ENCODE measurements at places on chromosomes 6 and 20.
A peak's percentile ranks its signal among the peaks of the same experiment; 100 is the strongest.

DNA sequence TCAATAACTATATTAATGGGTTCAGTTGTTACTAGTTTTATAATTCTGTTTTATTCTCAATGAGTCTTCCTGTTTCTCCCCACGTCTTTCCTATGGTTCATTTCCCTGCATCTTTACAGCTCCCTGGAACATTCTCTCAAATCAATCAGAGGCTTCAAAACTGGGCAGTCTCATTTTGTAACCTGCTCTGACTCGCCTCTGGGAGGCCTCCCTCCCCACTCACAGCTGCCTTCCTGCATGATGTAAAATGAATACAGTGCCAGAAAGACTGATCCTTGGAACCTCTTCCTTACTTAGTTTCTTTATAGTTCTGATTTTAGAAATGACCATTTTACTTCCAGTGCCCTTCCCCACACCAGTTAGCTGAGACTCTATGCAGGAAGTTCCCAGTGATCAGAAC, 103.9 kb downstream of the ESR1 start:
- no peaks in the 10 kb centered on the region for H3K4me1 ChIP-seq
- H3K27me3 ChIP-seq, result no peaks in the 10 kb centered on the region
- no peak overlapping the region for H3K27ac ChIP-seq
- DNase-seq, result no peak

DNA sequence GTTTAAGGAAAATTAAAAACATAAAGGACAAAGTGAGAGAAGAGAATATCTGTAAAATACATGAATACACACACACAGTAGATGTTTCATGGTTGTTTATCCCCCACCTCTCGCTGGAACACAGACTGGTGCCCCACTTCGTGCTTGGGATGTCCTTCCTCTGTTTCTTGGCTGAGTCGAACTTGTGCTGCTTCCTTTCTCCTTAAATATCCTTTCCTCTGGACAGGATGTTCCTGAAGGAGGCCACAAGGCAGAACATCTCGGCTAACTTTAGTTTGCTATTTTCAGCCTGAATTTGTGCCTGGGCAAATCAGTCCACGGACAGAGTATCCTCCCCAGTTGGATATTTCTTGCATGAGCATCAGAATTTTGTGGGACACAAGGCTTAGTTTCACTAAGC, 54.7 kb upstream of the ZMYND8 start:
- no peak for DNase-seq
- no peak overlapping the region for H3K27ac ChIP-seq
- peaks cover 34% of the 10 kb centered on the region for H3K4me1 ChIP-seq
- no peaks in the 10 kb centered on the region for H3K36me3 ChIP-seq

DNA sequence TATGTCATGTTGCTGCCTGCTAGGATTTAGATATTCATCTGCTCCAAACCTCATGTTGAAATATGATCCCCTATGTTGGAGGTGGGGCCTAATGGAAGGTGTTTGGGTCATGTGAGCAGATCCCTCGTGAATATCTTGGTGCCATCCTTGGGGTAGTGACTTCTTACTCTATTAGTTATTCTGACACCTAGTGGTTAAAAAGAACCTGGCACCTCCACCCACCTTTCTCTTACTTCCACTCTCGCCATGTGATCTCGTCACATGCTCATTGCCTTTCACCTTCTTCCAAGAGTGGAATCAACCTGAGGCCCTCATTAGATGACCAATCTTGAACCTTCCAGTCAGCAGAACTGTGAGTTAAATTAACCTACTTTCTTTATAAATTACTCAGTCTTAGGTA, 549.4 kb upstream of the SYNCRIP start:
- no peak overlapping the region for H3K27ac ChIP-seq
- H3K4me1 ChIP-seq, result no peaks in the 10 kb centered on the region
- H3K36me3 ChIP-seq, result no peaks in the 10 kb centered on the region
- H3K4me3 ChIP-seq, result no peak overlapping the region

- no peak overlapping the region for H3K4me3 ChIP-seq
- H3K27me3 ChIP-seq, result no peaks in the 10 kb centered on the region
- no peaks in the 10 kb centered on the region for H3K4me1 ChIP-seq
These were observed 43.6 kb upstream of the CCN6 start for GRCh38 chr6:112010328-112010727.

DNA sequence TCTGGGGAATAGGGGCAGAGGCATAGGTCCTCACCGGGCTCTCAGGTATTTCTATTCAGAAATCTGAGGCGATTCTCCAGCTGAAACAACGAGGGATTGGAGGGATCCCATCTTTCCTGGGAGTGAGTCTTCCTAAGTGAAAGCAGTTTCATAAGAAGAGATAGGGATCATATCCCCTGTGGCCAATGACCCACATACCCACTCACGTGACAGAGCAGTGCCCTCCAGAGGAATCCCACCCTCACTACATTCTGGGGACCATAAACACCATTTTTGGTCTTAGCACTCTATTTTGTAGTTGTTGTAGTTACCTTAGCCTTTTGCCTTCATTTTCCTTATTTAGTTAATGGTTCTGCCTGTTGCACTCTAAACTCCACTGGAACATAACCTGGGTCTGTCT, 121.1 kb downstream of the GPR63 start:
- H3K27ac ChIP-seq, result no peak overlapping the region
- H3K27me3 ChIP-seq, result no peaks in the 10 kb centered on the region
- H3K4me1 ChIP-seq, result no peaks in the 10 kb centered on the region
- no peaks in the 10 kb centered on the region for H3K36me3 ChIP-seq
- no peak for DNase-seq

DNA sequence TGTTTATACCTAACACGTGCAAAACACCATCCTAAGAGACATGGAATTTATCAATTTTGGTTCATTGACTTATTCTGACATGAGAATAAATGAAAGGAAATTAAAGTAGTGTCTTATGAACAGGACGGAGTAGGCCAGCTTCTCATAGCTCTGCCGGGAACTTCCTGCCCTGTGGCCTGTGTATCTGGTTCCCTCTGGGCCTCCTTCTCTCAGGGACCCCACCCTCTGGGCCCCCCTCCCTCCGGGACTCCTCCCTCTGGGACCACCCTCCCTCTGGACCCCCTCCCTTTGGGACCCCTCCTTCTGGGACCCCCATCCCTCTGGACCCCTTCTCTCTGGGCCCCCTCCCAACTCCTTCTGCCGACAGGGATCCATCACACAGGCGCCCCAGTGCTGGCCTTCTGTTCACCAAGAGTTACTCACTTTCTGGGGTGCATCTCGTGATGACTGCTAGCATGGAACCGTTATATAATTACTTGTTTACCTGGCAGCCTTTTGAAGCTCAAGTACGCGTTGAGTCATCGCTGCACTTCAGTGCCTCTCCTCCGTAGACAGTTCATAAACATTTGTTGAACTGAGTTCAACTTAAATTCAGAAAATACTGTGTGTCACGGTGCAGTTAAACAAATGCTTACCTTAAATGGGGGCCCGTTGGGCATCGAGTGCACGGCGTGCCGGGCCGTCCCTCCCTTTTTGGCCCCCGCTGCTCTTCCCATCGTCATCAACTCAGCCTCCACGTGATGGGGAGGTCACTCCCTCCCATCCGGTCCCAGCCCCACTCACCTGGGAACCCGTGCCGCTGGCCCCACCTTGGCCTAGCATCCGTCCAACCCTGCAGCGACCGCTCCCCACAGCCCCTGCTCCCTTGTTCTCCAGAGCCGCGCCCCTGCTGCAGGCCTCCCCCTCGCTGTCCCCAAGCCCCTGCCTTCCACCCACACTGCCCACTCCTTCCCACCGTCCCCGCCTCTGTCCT, 8.1 kb downstream of the CCR6 start:
- H3K4me3 ChIP-seq, result no peak overlapping the region
- no peak for DNase-seq
- no peaks in the 10 kb centered on the region for H3K36me3 ChIP-seq
- H3K27ac ChIP-seq, result peak overlapping the region; percentile 40
- no peaks in the 10 kb centered on the region for H3K4me1 ChIP-seq

- H3K4me1 ChIP-seq, result no peaks in the 10 kb centered on the region
- no peak overlapping the region for H3K27ac ChIP-seq
- peaks cover 5% of the 10 kb centered on the region for H3K36me3 ChIP-seq
- H3K4me3 ChIP-seq, result no peak overlapping the region
- DNase-seq, result no peak
These were observed 90.5 kb downstream of the BTBD9 start for GRCh38 chr6:38549180-38549579.

DNA sequence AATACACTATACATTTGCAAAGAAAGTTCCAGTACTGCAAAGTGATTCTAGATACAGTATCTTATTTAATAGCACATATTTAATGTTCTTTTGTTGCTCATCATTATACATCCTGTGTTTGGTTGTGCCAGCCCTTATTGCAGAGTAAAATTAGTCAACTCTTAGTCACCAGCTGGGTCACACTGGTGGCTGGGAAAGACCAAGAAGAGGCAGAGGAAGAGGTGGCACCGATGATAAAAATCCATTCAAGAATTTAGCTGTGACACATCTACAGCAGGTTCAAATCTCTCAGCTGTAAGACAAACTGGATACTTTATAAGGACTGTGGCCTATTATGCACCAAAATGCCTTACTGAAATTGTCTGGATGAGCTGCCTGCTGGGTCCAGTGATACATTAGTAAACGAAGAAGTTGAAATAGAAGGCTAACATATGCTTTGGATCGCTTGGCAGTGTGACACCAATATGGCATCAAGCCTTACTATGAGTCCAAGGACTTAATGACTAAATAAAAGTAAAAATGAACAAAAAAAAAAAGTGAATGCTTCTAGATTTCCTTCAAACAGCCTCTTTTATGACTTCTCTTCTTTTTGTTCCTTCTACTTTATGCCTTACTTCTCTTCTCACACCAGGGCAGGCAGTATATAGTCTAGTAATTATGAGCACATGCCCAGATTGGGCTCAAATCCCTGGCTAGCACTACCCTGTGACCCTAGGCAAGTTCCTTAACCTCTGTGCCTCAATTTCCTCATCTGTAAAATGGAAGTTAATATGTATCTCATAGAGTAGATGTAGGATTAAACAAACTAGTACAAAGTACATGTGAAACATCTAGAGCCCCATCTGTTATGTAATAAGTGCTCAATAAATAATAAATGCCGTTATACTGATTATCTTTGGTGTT, 29.4 kb upstream of the RNF8 start:
- no peaks in the 10 kb centered on the region for H3K36me3 ChIP-seq
- H3K27me3 ChIP-seq, result no peaks in the 10 kb centered on the region
- no peak for DNase-seq
- H3K4me1 ChIP-seq, result no peaks in the 10 kb centered on the region
- H3K27ac ChIP-seq, result no peak overlapping the region

DNA sequence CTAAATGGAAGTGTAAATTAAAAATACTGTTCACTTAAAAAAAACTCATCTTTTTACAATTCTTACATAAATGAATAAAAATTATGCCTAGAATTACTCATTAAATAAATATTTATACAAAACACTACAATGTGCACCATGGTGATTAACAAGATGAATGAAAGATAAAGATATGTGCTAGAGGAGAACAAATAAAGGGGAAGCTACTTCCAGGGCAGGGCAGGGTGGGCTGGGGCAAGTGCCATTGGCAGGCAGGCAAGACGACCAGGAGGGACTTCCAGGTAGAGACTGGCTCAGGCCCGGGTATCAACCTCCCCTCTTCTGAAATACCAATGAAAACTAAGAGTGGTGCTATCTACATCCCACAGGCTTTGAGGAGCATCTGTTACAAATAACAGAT, 20.4 kb downstream of the PREP start:
- H3K27ac ChIP-seq, result no peak overlapping the region
- DNase-seq, result no peak
- H3K36me3 ChIP-seq, result no peaks in the 10 kb centered on the region
- H3K4me1 ChIP-seq, result no peaks in the 10 kb centered on the region

GRCh38 chr6:26087284-26088115, at the start of gene HFE:
HFE (plus strand) TSS chr6:26087429; CDS start chr6:26087441, 12 bp downstream.
- peak within 1 kb of the TSS; percentile 77 for H3K4me3 ChIP-seq
- DNase-seq, result peak; percentile 39
- H3K4me1 ChIP-seq, result peaks cover 24% of the 10 kb centered on the region
- no peaks in the 10 kb centered on the region for H3K36me3 ChIP-seq
- peak within 1 kb of the TSS; percentile 88 for H3K27ac ChIP-seq

DNA sequence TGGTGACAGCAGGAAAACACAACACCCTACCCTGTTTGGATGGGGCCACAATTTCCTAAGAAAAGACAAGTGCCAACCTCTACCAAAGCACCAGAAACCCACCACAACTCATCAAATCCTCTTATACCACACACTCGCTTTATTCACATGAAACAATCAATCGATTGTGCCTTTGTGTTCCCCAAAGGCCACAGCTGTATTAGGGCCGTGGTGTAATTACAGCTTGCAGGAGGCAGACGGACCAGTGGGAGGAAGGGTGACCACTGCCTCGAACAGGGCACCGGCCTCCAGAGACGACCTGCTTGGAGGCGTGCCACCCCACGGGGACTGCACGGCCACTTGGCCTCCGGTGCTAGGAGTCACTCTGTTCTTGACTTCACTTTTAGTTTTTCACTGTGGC, 264.1 kb downstream of the FOXC1 start:
- H3K4me1 ChIP-seq, result no peaks in the 10 kb centered on the region
- no peak overlapping the region for H3K4me3 ChIP-seq
- H3K27me3 ChIP-seq, result no peaks in the 10 kb centered on the region

- no peaks in the 10 kb centered on the region for H3K36me3 ChIP-seq
- H3K4me3 ChIP-seq, result no peak overlapping the region
- no peaks in the 10 kb centered on the region for H3K4me1 ChIP-seq
These were observed 5.5 kb downstream of the SMPD2 start for GRCh38 chr6:109446072-109446471.

GRCh38 chr6:135163440-135163738, 17.7 kb upstream of the MYB start:
- H3K4me3 ChIP-seq, result no peak overlapping the region
- no peaks in the 10 kb centered on the region for H3K36me3 ChIP-seq
- no peaks in the 10 kb centered on the region for H3K4me1 ChIP-seq
- no peaks in the 10 kb centered on the region for H3K27me3 ChIP-seq
- H3K27ac ChIP-seq, result no peak overlapping the region

DNA sequence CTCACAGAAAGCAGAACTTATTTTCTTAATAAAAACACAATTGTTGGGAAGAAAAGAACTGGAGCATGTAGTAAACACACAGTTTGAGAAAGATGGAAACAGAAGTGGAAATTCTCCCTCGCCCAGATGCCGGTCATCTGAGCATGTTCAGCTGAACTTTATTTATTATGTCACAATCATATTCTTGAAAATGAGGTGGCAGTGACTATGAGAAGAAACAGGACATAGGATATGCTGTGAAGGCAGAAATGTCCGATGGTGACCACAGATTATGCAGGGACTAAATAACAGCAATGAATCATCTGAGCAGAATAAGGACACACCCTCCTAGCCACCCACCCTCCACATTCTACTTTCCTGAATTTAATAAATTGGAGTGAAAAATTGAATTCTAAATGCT, 425.3 kb upstream of the NOX3 start:
- H3K27me3 ChIP-seq, result no peaks in the 10 kb centered on the region
- no peak for DNase-seq
- peaks cover 5% of the 10 kb centered on the region for H3K4me1 ChIP-seq
- no peak overlapping the region for H3K4me3 ChIP-seq

DNA sequence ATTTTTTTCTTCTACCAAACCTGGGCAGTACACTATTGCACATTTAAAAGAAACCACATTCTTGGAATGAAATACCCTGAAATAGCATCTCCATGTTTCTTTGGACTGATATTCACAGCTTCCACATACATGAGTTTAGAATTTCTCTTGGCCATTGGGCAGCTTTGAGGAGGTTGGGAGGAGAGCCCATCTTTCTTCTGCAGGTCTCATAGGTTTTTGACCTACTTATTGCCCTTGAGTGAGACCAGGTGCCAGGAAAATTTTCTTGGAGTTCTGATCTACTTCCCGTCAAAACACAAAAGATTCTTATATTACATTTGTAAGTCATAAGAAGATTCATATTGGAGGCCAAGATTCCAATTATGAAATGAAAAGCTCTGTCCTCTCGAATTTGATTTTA, 212.0 kb downstream of the IBTK start:
- H3K27ac ChIP-seq, result no peak overlapping the region
- H3K4me1 ChIP-seq, result peaks cover 11% of the 10 kb centered on the region
- no peak for DNase-seq
- H3K36me3 ChIP-seq, result no peaks in the 10 kb centered on the region
- H3K27me3 ChIP-seq, result no peaks in the 10 kb centered on the region

All from tibial nerve (tissue), 4 donors.